ENCODE measurements at places on chromosomes 13 and 19.

GRCh38 chr19:56295531-56296455, 18.8 kb downstream of the ZSCAN5A start:
- H3K36me3 ChIP-seq: no peaks in the 10 kb centered on the region
- H3K4me1 ChIP-seq: no peaks in the 10 kb centered on the region
- H3K27ac ChIP-seq: no peak overlapping the region

- peak overlapping the region; percentile 100 for H3K27ac ChIP-seq
- H3K4me1 ChIP-seq: peaks cover 59% of the 10 kb centered on the region
- peak; percentile 87 for DNase-seq
- H3K4me3 ChIP-seq: peak overlapping the region; percentile 87
These were observed 4.9 kb upstream of the ZFP36 start for GRCh38 chr19:39401549-39402345.

- H3K36me3 ChIP-seq: peaks cover 2% of the 10 kb centered on the region
- no peak overlapping the region for H3K4me3 ChIP-seq
- no peaks in the 10 kb centered on the region for H3K27me3 ChIP-seq
- peaks cover 13% of the 10 kb centered on the region for H3K4me1 ChIP-seq
- no peak overlapping the region for H3K27ac ChIP-seq
These were observed 70.3 kb downstream of the ALOX5AP start for GRCh38 chr13:30805603-30806011.

GRCh38 chr19:29678484-29679106, 13.3 kb downstream of the PLEKHF1 start:
- peak overlapping the region; percentile 81 for H3K4me3 ChIP-seq
- peak overlapping the region; percentile 91 for H3K27ac ChIP-seq
- DNase-seq: no peak
- peaks cover 70% of the 10 kb centered on the region for H3K36me3 ChIP-seq
